Panc1 (cell line): ENCODE measurements at places on chromosomes 2 and 18. TPM values are rescaled to one million over a fixed set of nuclear protein-coding genes. Genes with fewer than 3 reads are reported as not detected.

IL1B gene
- total RNA-seq, result not detected

IMPACT gene
- total RNA-seq, result 36.2 TPM

HSPD1 gene
- 553 TPM for total RNA-seq

DNA sequence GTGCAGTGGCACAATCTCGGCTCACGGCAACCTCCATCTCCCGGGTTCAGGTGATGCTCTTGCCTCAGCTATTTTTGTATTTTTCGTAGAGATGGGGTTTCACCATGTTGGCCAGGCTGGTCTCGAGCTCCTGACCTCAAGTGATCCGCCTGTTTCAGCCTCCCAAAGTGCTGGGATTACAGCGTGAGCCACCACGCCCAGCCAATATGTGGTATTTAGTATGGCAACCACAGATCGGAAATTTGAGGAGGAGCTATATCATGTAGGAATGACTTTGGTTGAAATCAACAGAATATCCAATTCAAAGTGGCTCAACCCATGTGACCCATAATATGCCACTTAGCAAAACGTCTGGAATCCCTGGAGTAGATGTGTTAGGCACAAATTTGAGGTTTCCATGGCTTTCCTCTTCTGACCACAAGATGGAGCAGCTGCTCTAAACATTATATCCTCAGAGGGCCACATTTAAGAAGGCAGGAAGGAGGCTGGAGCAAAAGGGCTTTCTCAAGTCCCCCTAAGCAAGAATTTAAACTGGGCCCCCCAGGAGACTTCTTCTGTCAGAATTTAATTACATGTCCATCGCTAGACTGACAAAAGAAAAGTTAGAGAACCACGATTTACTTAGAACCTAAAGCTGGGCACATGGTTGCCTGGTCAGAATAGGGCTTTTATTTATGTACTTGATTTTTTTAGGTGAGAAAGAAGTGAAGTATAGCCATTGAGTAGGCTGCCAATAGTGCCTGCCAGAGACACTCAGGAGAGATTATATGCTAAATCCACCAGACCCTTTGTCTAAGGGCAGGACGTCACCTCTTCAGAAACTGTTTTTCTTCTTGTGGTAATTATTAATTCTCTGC, 49.6 kb upstream of the ITSN2 start:
- H3K36me3 ChIP-seq, result no peaks in the 10 kb centered on the region
- H3K27me3 ChIP-seq, result no peaks in the 10 kb centered on the region

GRCh38 chr2:26696351-26696816, 3.9 kb downstream of the KCNK3 start:
- H3K27ac ChIP-seq, result no peak overlapping the region
- H3K27me3 ChIP-seq, result peaks cover 10% of the 10 kb centered on the region; the same call in 1 of the 2 replicates
- peak; percentile 77 for DNase-seq
- no peaks in the 10 kb centered on the region for H3K36me3 ChIP-seq
- no peak overlapping the region for H3K4me3 ChIP-seq

DNA sequence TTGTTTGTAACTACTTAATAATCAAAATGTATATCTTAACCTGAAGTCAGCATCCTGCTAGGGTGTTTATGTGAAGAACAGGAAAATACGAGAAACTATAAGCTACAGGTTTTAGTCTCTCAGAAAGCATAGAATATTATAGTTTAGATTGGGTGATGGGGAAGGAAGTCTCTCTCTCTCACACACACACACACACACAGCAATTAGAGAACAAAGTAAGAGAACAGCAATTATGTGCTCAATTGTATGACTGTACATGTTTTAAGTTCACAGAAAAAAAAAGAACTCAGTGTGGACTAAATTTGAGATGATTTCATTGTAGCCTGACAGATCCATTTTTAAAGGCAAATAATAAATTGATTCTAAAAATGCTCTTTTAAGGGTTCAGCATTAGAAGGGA, 94.3 kb upstream of the ZNF516 start:
- no peaks in the 10 kb centered on the region for H3K36me3 ChIP-seq
- no peak overlapping the region for H3K4me3 ChIP-seq
- no peak overlapping the region for H3K27ac ChIP-seq
- H3K4me1 ChIP-seq, result peaks cover 5% of the 10 kb centered on the region; the same call in 1 of the 2 replicates

CPS1 gene
- 5.1 TPM for total RNA-seq

DNA sequence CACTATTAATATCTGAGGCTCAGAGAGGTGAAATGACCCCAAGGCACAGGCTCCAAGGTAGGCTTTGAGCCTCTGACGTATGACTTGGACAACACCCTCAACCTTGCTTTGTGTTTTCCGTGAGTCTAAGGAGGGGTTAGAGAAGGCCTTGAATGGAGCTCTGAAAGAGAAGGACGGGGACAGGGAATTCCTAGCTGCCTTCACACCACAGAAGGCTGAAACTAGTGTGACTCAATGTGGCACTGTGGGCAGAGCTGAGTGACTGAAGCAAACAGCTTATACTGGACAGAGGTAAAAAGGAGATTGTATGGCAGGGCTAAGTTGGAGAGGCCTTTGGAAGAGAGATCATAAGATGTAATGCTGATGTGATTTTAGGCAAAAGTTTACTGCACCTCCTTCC, 3.5 kb upstream of the NCK2 start:
- H3K4me3 ChIP-seq, result no peak overlapping the region
- peaks cover 6% of the 10 kb centered on the region for H3K4me1 ChIP-seq
- no peaks in the 10 kb centered on the region; the same call in 1 of the 2 replicates for H3K36me3 ChIP-seq
- no peaks in the 10 kb centered on the region for H3K27me3 ChIP-seq
- no peak for DNase-seq

RAPH1 gene
- 31.4 TPM for total RNA-seq

- no peak for DNase-seq
- H3K27ac ChIP-seq, result no peak overlapping the region
- no peak overlapping the region for H3K4me3 ChIP-seq
- H3K27me3 ChIP-seq, result no peaks in the 10 kb centered on the region
- no peaks in the 10 kb centered on the region for H3K4me1 ChIP-seq
These were observed 32.7 kb downstream of the CTLA4 start for GRCh38 chr2:203900253-203900652.

GRCh38 chr2:160583146-160583535, 89.5 kb upstream of the RBMS1 start:
- no peaks in the 10 kb centered on the region for H3K36me3 ChIP-seq
- H3K4me3 ChIP-seq, result no peak overlapping the region
- H3K27ac ChIP-seq, result no peak overlapping the region; the same call in 1 of the 2 replicates
- H3K27me3 ChIP-seq, result no peaks in the 10 kb centered on the region; the same call in 1 of the 2 replicates
- H3K4me1 ChIP-seq, result no peaks in the 10 kb centered on the region

DNA sequence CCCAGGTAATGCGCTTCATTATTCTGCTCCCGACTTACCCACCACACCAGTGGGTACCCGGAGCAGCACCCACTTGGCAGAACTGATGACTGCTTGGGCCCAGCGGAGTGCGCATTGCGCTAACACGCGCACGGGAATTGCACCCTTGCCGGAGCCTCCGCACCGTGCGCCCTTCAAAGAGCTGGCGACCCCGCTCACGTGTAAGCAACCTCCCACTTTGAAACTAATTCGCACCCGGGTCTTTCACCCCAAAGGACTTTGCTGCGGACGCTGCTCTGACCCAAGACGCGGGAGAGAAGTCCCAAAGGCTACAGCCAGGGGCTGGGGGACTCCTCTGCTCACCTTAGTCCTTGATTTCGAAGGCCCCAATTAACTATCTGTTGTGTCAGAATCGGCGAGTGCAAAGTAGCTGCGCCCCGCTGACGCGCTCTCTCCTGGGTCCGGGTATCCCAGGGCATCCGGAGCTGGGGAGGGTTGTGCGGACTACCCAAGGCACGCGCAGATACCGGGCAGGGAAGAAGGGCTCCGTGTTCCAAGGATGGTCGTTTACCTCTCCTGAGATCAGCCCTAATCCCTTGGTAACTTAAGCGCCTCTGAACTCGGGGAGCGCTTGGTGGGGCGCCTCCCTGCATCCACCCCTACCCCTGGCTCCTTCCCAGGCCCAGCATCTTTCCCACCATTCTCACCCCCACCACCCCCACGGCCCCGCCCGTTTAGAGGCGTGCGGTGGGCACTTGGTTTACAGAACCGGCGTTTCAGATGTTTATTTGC, 13.1 kb upstream of the SATB2 start:
- H3K4me3 ChIP-seq, result peak overlapping the region; percentile 16; the same call in 1 of the 2 replicates
- H3K27ac ChIP-seq, result no peak overlapping the region
- peaks cover 4% of the 10 kb centered on the region; the same call in 1 of the 2 replicates for H3K27me3 ChIP-seq
- no peak for DNase-seq
- no peaks in the 10 kb centered on the region for H3K36me3 ChIP-seq

DNA sequence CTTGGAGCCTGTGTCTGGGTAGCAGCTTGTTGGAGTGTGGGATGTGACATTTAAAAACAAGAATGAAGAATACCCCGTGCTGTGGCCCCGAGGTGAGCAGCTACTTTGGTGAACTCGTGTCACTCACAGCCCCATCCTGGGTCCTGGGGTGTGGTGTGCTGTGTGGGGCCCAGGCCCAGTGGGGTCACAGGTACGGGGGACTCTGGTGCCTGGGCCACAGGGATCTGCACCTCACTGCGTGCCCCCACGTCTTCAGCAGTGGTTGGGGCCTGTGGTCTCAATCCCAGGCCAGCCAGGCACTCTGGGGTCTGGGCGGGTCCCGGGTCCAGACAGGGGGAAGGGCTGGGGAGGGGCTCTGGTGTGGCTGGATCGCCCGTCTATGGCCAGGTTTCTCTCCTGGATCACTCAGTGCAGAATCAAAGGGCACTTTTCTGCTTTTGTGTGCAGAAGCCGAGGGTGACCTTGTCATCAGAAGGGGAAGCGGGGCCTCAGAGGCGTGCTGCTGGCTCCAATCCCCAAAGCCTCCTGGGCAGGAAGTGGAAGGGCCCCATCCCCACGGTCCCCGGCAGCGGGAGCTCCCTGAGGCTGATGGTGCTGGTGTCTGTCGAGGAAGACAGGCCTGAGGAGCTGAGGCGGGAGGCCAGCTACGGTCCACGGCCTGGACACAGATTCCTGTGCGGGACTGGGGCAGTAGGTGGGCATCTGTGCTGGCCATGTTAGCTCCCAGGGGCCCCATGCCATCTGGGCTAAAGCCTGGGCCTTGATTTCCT, 1.4 kb downstream of the GPR35 start:
- H3K4me1 ChIP-seq, result no peaks in the 10 kb centered on the region; the same call in 1 of the 2 replicates
- H3K27ac ChIP-seq, result no peak overlapping the region
- no peak overlapping the region for H3K4me3 ChIP-seq
- no peaks in the 10 kb centered on the region for H3K36me3 ChIP-seq

DNA sequence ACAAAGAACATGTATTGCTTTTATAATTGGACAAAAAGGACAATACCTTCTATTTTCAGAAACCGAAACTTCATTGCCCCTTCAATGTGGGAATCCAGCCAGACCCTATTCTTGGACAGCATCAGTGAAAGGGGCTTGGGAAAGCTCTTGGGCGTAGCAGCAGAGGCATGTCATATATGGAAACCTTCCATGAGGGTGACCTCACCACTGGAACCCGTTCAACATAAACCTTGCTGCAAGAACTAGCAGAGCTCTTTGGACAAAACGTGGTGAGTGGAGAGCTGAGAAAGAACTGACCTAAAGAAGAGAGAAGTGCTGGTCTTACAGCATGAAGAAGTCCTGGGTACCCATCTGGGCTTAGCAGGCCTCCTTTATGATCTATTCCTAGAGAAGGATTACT, 22.7 kb upstream of the ACTG2 start:
- no peaks in the 10 kb centered on the region for H3K36me3 ChIP-seq
- H3K4me3 ChIP-seq, result no peak overlapping the region
- no peaks in the 10 kb centered on the region for H3K27me3 ChIP-seq
- no peak overlapping the region for H3K27ac ChIP-seq
- no peak for DNase-seq
- no peaks in the 10 kb centered on the region for H3K4me1 ChIP-seq

GRCh38 chr2:44167311-44167907, 1.3 kb upstream of the PPM1B start:
- DNase-seq, result no peak
- H3K36me3 ChIP-seq, result peaks cover 2% of the 10 kb centered on the region; the same call in 1 of the 2 replicates
- H3K27me3 ChIP-seq, result no peaks in the 10 kb centered on the region
- peak overlapping the region; percentile 70 for H3K4me3 ChIP-seq

SERPINB4 gene
- not detected for total RNA-seq

GRCh38 chr2:36963106-36963505, 3.2 kb downstream of the STRN start:
- H3K27ac ChIP-seq, result no peak overlapping the region
- H3K4me3 ChIP-seq, result no peak overlapping the region
- DNase-seq, result no peak
- peaks cover 4% of the 10 kb centered on the region; the same call in 1 of the 2 replicates for H3K36me3 ChIP-seq
- H3K27me3 ChIP-seq, result no peaks in the 10 kb centered on the region

GRCh38 chr2:224780106-224780505, 63.9 kb upstream of the CCDC195 start:
- no peaks in the 10 kb centered on the region for H3K36me3 ChIP-seq
- no peaks in the 10 kb centered on the region for H3K27me3 ChIP-seq
- H3K4me3 ChIP-seq, result no peak overlapping the region
- peak overlapping the region; percentile 63; the same call in 1 of the 2 replicates for H3K27ac ChIP-seq

GRCh38 chr2:74374509-74375205, 5.5 kb downstream of the DCTN1 start:
- H3K27ac ChIP-seq, result no peak overlapping the region
- H3K36me3 ChIP-seq, result peaks cover 2% of the 10 kb centered on the region; the same call in 1 of the 2 replicates
- no peaks in the 10 kb centered on the region for H3K27me3 ChIP-seq
- no peaks in the 10 kb centered on the region for H3K4me1 ChIP-seq

DNA sequence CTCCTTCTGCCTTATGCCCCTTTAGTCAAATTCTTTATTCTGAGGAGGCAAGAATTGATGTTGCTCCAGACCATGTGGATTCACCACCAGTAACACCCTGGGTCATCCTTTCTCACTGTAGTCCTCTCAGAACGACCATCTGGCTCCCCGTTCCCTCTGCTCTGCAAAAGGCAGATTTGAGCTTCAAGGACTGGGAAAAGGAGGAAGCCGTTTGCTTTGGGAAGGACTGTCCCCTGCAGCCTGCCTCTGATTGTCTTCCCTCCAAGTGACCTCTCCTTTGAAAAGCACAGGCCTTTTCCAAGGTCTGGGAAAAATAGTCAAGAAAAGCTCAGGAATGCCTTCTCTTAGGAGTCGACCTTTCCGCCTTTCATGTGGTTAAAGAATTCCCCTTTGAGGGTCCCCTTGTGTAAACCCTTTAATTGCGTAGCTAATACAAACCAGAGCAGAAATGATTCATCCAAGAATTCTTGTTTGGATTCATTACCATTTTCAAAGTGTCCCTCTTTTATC, 130.1 kb upstream of the COPS8 start:
- DNase-seq, result no peak
- H3K4me1 ChIP-seq, result no peaks in the 10 kb centered on the region
- no peak overlapping the region for H3K4me3 ChIP-seq
- H3K27me3 ChIP-seq, result peaks cover 12% of the 10 kb centered on the region
- no peak overlapping the region for H3K27ac ChIP-seq
- H3K36me3 ChIP-seq, result no peaks in the 10 kb centered on the region

IER3IP1 gene
- 8.5 TPM for total RNA-seq

- H3K27me3 ChIP-seq, result peaks cover 18% of the 10 kb centered on the region
- no peak overlapping the region for H3K27ac ChIP-seq
- no peak overlapping the region for H3K4me3 ChIP-seq
- H3K36me3 ChIP-seq, result no peaks in the 10 kb centered on the region
- no peaks in the 10 kb centered on the region for H3K4me1 ChIP-seq
These were observed 7.1 kb upstream of the IL1RL1 start for GRCh38 chr2:102304268-102304667.
